Left lobe of liver (tissue), 2 donors: ENCODE measurements at places on chromosomes 5 and 9. TPM values are rescaled to one million over a fixed set of nuclear protein-coding genes. Genes with fewer than 3 reads are reported as not detected.

GRCh38 chr9:93897075-93897970 is 57.8 kb downstream of the BARX1 start:
- DNase-seq = peak; percentile 26

The PRRT1B gene
- total RNA-seq = 8.5 TPM

The GFI1B gene
- total RNA-seq = 0.15 TPM

GRCh38 chr5:61817472-61818326 is 485.6 kb downstream of the ZSWIM6 start:
- DNase-seq = no peak

DNA sequence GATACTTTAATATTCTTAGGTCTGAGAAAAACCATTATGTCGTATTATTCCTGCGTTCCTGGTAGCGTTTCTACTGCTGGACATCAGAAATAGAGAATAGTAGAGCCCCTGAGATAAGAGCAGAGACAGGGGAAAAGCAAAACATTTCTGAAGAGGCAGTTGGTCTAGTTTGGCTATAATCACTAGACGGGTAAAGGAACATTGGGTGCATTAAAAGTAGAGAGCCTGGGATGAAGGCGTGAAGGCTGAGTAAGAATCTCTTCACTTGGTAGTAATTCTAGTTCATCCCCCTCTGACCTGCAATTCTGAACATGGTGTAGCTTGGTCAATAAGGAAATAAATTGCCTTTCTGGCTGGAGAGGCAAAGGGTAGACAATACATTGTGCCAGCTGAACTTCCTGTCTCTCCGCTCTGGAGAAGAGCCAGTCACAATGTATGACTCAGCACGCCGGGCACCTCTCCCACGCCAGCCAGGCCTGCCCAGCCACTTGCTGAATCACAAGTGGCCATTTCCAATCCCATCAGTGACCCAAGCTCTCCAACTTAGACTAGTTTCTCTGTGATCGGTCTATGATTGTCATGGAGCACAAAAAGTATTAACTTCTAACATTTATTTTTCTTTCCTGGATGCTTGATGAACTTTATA is 75.4 kb downstream of the STK32A start:
- DNase-seq = peak; percentile 49
